ENCODE measurements at places on chromosomes 7 and 10.
A peak's percentile ranks its signal among the peaks of the same experiment; 100 is the strongest.

DNA sequence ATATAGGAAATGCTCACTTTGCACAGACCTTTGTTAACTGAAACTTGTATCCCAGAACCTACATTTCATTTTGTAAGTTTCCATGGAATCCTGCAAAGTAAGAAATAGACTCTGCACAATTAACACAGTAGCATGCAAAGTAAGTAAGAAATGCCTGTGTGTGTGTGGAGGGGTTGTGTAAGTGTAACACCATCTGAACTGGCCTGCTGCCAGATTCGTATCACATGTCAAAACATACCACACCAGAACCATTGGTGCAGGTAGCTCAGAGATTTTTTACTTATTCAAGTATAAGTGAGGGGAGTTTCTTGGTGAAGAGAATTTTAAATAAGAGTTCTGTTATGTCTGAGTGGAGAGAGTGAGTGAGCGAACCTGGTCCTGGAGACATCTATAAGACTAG is 17.9 kb upstream of the DDX21 start:
- no peak for DNase-seq

GRCh38 chr7:96167424-96167823 is 154.5 kb downstream of the SLC25A13 start:
- no peak for DNase-seq

GRCh38 chr10:101140950-101141615 is 10.0 kb downstream of the TLX1 start:
- no peak for DNase-seq

- peak; percentile 13 for DNase-seq
Measured at GRCh38 chr7:3559278-3559677, 258.2 kb downstream of the SDK1 start.

DNA sequence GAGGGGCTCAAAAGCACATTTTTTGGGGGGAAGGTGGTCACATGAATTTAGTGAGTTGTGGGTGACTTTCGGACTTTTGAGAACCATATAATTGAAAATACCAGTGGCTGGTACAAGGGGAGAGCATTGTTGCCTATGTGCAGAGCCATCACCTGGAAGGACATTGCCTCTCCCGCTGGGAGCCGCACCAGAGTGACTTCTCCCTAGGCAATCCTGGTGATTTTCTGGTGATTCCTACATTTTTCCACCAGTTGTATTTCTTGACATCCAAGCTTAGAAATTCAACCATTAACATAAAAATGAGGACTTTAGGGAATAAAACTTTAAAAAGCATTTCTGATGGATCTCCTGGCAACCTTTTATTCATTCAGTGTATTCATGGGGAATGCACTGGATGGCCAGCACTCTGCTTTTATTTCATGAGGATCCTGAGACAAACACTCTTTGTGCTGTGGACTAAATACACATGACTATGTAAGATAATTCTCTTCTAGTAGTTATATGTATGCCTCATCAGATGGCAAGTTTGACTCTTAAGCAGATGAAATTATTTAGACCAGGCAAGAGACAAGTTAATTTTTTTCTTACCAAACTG is 41.8 kb upstream of the MKI67 start:
- DNase-seq, result no peak

DNA sequence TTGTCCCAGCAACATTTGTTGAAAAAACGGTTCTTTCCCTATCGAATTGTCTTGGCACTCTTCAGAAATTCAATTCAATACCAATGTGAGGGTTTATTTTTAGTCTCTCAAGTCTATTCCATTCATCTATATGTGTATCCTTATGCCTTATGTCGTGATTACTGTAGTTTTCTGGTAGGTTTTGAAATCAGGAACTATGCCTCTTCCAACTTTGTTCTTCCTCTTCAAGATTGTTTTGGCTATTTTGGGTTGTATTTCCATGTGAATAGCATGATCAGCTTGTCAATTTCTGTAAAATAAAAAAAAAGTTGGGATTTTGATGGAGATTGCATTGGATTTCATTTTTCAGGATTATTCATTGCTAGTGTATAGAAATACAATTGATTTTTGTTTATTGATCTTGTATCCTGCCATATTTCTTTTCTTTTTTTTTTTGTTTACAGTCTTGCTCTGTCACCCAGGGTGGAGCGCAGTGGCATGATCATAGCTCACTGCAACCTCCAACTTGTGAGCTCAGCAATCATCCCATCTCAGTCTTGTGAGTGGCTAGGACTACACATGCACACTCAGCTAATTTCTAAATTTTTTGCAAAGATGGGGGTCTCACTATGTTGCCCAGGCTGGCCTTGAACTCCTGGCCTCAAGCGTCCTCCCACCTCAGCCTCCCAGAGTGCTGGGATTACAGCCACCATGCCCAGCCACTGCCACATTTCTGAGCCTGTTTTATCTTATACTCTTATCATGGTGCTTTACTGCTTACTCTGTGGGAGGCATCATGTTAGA is 46.2 kb upstream of the MKLN1 start:
- no peak for DNase-seq

GRCh38 chr10:121873236-121873635 is 54.6 kb downstream of the ATE1 start:
- no peak for DNase-seq

GRCh38 chr10:47038881-47039561 is 127.8 kb downstream of the PTPN20 start:
- DNase-seq, result no peak

GRCh38 chr7:73966941-73967831 is 60.8 kb upstream of the ELN start:
- no peak for DNase-seq

- DNase-seq, result peak; percentile 55
Measured at GRCh38 chr7:7595451-7595850, 28.8 kb downstream of the MIOS start.

DNA sequence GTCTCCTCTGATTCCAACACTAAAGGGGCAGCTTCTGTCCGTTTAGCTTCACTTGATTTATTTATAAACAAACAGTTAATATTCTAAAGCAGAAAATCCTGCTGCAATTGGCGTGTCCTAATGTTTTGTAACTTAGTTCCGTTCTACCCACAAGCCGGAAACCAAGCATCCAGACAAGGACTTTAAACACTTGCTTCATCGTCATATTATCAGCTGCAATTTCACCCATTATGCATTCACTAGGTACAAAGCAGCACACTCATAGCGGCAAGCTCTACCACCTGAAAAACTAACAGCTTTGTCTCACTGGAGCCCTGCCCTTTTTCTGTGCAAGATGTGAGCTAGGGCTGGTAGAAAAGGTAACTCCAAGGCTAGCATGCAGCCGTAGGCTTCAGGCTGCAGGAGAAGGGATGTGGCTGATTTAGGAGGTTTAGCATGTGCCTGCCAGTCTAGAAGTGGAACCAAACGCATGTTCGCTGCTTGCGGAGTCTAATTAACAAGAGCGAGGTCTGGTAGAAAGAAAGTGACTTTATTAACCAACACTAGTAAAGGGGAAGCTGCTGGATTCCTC is 43.7 kb upstream of the BPGM start:
- peak; percentile 43 for DNase-seq

DNA sequence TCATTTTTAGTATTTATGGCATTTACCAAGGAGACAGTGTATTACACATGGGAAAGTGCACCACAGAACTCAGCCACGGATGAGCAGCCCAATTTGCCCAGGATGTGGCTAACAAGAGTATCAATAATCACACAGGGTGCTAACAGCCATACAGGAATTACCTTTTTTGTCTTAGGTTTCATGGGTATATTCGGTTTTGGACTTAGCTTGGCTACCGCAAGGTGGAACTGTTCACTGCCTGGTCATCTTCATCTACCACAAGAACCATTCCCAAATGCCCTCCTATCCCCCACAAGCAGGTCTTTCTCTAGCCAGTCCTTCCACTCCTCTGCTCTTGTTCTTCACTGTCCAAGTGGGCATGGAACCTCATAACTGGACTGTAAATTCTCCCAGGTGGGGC is 6.0 kb downstream of the PDLIM1 start:
- no peak for DNase-seq

DNA sequence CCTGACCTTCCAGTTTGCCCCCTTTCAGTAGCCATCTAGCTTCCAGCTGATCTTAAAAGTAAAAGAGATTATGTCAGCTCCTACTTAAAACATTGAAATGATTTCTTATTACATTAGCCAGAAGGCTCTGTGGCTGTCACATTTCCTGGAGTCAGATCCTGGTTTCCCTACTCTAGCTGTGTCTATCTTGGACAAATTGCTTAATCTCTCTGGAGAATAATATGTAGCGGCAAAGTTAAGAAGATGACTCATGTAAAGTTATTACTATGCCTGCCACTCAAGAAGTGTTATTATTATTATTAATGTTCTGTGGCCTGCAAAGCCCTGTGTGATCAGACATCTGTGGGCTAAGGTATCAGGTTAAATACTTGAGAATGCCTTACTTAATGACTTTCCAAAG is 107.2 kb downstream of the RUNDC3B start:
- DNase-seq, result no peak

GRCh38 chr10:89469517-89469916 is 55.1 kb downstream of the IFIT5 start:
- peak; percentile 15 for DNase-seq

DNA sequence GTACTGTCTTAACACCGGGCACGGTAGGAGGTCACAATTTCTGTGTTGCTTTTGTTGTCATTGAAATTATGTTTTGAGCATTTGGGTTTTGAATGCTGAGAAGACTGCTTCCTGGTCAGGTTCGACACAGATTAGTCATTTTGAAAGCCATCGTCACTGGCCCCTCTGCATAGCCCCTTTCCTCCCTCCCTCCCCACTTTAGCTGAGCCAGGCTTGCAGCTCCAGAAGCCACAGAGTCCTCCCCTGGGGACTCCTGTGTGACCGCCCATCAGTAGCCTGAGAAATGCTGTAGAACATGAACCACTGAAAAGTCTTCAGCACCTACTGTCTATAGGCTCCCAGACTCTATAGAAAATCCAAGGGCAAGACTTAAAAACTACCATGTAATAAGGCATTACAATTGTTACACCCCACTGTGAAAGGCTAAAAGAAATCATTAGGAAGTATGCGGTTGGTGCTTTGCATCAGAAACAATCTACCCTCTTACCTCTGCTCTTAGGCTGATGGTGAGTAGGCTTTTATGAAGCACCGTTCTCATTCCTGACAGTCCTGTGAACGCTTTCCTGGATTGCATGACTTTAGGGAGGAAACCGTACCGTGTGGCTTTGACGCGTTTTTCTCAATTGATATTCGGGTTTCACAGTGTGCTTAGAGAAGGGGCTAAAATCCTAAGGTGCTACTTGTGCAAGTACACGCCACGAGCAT is 24.8 kb downstream of the JCAD start:
- DNase-seq, result no peak

DNA sequence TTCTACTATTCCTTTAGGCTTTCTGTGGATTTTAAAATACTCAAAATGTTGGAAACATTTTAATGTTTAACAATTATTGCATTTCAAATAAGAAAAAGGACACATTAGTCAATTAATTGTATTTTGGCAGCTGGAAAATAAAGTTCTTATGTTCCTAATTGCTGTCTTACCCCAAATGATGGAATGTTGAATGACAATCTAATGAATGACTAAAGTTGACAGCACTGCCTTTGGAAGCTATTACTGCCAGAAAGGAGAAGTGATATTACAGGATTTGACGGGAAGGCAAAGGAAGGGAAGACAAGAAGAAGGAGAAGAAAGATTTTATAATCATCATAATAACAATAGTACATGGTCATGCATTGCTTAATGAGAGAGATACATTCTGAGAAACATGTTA is 23.4 kb upstream of the TMEM229A start:
- DNase-seq, result no peak

GRCh38 chr7:144158861-144159260 is 24.4 kb upstream of the CTAGE4 start:
- DNase-seq, result no peak

GRCh38 chr10:128158021-128158795 is 32.0 kb upstream of the MKI67 start:
- DNase-seq, result no peak

DNA sequence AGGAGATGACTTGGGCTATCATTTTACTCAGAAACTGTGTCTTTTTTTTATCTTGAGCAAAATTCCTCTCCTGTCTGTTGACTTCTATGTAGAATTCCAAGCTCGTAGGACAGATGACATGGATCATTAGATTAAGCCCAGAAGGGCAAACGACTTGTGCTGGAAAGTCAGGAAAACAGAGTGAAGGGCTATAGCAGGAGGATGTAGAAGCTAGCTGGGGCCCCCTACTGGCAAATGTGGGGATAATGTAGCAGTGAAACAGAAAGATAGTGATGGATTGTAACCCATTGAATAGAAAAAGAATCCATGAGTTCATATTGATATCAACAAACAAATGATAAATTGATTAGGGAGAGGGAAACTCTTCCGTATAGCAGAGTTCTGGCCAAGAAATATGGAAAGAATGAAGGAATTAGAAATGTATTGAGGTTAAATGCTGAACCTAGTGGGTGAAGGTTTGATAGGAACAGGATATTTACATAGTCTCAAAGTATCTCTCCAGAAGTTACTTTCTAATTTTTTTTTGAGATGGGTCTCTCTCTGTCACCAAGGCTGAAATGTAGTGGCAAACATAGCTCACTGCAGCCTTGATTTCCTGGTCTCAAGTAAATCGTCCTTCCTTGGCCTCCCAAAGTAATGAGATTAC is 103.6 kb downstream of the LYZL1 start:
- DNase-seq, result peak; percentile 53

DNA sequence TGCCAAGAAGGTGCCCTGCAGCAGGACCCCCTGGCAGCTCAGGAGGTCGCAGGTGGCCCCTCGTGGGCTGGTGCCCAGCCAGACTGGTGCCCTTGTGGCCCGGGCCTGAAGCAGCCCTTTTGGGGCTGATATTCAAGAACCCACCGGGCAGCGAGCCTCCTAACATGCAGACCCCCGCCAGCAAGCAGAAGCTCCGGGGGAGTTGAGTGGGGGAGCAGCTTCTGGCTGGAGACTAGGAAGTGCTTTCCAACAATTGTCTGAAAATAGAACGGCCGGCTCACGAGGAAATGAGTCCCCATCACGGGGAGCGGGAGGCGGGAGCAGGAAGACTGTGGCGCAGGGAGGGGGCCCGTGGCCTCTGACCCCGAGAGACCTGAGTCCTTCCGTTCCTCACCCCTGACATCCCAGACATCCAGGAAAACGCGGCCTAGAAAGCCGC is 9.5 kb upstream of the INTS1 start:
- DNase-seq, result peak; percentile 76

DNA sequence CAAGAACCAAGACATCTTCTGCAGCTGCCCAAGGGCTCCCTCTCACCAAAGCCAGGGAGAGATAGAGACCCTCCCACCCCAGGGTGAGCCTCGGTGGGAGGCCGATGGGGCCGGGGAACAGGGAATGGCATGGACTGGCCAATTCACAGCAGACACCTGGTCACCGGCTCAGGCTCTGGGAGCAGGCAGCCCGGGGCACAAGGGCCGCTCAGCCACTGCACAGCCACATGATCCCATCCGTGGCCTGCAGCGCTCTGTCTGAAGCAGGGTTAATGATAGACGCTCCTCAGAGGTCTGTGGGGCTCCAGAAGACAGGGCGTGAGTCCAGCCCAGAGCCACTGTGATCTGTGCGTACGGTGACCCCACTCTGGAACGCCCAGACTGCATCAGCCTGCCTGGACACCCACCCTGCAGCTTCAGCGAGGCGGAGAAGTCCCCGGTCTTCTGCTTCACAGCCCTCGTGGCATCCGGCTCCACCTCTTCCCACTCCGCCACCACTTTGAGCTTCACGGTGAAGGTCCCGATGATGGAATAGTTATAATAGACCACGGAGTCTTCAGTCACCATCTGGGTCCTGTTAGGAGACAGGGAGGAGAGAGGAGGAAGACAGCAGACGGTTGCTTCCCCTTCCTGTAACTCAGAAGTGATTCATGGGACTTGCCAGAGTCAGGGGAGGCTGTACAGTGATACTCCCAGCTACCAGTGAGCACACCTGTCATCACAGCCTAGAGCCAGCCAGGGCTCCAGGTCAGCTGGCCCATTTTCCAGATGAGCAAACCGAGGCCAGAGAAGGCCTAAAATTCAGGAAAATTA is 14.0 kb downstream of the TMEM130 start:
- DNase-seq, result no peak

- no peak for DNase-seq
Measured at GRCh38 chr10:128180843-128181242, 54.6 kb upstream of the MKI67 start.
